Renal cortex interstitium (tissue), 15 donors: ENCODE measurements at places on chromosomes 16 and 17. TPM values are rescaled to one million over a fixed set of nuclear protein-coding genes. Genes with fewer than 3 reads are reported as not detected.

- DNase-seq = no peak
Observed at GRCh38 chr17:27792095-27792494, 8.2 kb downstream of the NOS2 start.

GRCh38 chr17:75808905-75809621 lies 24.5 kb downstream of the UNK start:
- DNase-seq = no peak

Gene ZNF785
- polyA plus RNA-seq = 20.2 TPM

Gene CORO1A
- 8.6 TPM for polyA plus RNA-seq

Gene GAST
- not detected for polyA plus RNA-seq

DNA sequence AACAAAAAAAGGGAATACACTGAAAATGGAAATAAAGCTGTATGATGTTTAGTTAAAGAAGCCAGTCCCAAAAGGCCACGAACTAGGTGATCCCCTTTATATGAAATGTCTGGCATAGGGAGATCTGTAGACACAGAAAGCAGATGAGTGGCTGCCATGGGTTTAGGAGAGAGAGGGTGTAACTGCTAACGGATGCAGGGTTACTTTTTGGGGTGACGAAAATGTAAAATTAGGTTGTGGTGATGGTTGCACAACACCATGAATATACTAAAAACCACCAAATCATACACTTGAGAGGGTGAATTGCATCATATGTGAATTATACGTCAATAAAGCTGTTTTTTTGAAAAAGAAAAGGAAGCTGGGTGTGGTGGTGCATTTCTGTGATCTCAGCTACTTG lies 99.6 kb downstream of the ADCY9 start:
- DNase-seq = no peak

- DNase-seq = no peak
Observed at GRCh38 chr16:84324434-84325262, 30.0 kb downstream of the WFDC1 start.

GRCh38 chr17:77594416-77595209 lies 363.9 kb upstream of the TNRC6C start:
- DNase-seq = no peak
